ENCODE measurements at places on chromosomes 5 and 9.

- DNase-seq = no peak
Measured at GRCh38 chr5:78768781-78769380, 120.3 kb upstream of the LHFPL2 start.

GRCh38 chr5:116778032-116778431 is 203.4 kb upstream of the SEMA6A start:
- no peak for DNase-seq

DNA sequence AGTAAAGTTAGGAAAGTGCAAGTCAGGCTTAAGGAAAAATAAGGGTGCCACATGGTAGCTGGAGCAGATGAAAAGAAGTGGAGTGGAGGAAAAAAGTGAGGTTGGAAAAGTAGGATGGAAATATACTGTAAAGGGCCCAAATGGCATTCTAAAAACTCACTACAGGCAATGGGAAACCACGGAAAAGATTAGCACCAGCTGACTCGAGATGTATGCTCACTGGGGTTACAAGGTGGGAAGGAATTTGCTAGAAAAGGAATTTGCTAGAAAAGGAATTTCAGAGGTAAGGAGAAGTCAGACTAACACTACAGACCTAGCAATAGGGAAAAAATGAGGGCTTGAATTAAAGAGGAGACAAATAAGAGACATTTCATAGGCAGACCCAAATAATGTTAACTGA is 3.6 kb downstream of the PSMD5 start:
- no peak for DNase-seq

DNA sequence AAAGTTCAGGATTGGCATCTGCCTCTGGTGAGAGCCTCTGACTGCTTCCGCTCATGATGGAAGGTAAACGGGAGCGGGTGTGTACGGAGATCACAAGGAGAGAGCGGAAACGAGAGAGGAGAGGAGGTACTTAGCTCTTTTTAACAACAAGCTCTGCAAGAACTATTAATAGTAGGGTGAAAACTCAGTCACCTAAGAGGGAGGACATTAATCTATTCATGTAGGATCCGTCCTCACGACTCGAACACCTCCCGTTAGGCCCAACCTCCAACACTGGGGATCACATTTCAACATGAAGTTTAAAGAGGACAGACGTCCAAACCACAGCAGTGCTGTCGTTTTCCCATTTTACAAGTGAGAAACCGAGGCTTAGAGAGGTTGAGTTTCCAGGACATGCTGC is 173.7 kb downstream of the SLC28A3 start:
- no peak for DNase-seq

- DNase-seq = no peak
Measured at GRCh38 chr9:27541740-27542139, 12.1 kb upstream of the MOB3B start.

DNA sequence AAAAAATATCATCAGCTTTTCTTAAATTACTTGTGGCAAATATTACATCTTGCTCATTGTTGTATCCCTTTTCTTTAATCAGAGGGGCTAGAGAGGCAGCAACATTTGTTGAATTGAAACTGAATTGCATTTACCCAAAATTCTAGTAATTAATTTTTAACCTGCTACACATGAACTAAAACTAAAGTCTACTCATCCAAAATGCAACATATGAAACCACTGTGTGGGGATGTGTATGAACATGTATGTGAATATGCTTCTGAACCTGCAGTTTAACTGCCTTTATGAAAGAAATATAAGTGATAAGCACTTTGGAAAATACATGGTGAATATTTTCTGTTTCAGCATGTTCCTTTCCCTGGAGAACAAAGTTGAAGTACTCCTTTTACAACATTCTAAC is 158.5 kb downstream of the KIAA0825 start:
- no peak for DNase-seq

DNA sequence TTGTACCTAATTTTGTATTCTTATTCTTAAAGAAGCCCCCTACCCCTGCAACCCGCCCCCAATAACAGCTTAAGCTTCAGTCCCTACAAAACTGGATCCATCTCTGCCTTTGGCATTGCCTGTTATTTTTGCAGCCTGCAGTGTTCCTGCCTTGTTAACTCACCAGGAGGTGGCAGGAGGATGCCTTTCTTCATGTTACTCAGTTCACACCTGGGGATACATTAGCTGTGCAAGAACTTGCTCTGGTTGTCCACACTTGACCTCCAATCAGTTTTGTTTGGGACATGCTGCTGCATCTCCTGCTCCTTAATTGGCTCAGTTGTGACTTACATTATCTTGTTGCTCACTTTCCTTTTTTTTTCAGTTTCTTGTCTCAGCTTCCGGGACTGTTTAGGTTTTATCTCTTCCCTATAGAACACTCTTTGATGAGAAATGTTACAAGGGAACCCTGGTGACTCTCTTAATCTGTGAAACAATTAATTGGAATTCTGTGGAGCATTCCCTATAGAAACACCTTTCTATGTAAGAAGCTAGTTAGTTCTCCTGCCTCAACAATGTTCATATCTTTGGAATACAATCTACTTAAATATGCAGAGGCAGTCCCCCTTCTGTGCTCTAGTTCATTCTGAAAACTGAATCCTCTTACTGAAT is 467.7 kb upstream of the ACO1 start:
- DNase-seq = peak; percentile 5

- DNase-seq = no peak
Measured at GRCh38 chr5:66281294-66281693, 137.2 kb downstream of the SREK1 start.

DNA sequence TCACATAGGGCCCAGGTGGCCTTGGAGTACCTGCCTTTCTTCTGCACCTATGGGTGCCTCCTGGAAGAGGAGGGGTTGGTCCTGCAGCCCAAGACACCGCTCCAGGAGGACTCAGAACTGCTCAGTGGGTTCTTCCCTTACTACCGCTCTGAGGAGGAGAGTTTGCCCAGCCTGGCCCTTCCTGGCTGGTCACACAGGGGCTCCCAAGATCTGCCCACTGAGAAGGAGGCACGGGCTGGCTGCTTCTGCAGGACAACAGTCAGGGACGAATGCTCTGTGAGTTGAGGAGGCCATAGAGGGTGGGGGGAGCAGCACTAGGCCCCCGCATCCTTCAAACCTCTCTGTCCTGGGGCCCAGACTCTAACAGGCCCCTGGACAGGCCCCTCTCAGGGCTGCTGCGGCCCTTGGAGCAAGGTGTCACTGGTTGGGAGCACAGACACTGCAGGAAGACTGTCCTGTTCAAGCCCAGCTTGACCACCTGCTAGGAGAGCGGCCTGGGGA is 9.9 kb upstream of the SLC25A48 start:
- DNase-seq = no peak

GRCh38 chr9:38662763-38663593 is 42.6 kb upstream of the ANKRD18A start:
- no peak for DNase-seq

DNA sequence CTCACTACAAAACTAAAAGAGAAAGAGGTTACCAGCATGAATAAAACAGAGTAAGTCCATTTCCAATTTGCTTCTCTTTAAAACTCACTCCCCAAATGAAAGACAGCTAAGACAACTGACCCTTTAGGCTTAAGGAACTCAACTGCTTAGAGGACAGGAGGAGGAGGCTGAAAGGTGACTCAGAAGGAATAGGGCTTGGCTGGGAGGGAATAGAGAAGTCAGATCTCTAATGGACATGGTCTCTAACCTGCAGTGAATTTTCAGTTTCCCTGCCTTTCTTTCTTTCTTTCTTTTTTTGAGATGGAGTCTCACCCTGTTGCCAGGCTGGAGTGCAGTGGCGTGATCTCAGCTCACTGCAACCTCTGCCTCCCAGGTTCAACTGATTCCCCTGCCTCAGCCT is 261.8 kb upstream of the CLINT1 start:
- DNase-seq = no peak

GRCh38 chr5:36571401-36572042 is 34.9 kb upstream of the SLC1A3 start:
- no peak for DNase-seq

- no peak for DNase-seq
Measured at GRCh38 chr9:126804198-126804695, 593 bp upstream of the ZBTB43 start.

DNA sequence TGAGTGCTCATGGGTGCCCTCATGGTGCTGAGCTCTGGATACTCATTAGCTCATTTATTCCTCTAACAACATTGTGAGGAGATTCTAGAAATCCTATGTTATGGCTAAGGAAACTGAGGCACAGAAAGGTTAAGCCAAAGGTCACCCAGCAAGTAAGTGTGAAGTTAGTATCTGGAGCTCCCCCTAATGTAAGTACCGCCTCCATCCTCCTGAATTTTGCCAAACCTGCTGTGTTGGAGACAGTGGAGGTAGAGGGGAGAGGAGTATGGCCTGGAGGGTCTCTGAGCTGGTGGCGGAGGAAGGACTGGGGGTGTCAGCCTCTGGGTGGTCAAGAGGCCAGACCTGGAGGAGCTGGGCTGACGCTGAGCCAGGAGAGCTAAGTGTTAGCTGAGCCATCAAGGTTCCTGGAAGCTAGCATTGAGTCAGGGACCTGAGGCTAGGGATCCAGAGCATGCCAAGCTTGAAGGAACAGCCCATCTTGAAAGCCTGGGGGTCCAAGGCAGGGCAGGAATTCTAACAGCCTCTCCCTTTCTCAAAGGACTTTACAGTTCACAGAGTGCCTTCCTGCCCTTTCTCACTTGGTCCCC is 114.8 kb downstream of the RGS3 start:
- no peak for DNase-seq

GRCh38 chr5:146945617-146946084 is 67.1 kb upstream of the PPP2R2B start:
- DNase-seq = no peak

All from RWPE1 (cell line).